ENCODE measurements at places on chromosomes 13 and 19. TPM values are rescaled to one million over a fixed set of nuclear protein-coding genes. Genes with fewer than 3 reads are reported as not detected.

The DACT3 gene
- 1.1 TPM for total RNA-seq

The PABPC3 gene
- total RNA-seq = under 0.01 TPM

The CCNE1 gene
- total RNA-seq = 4.8 TPM

The NUFIP1 gene
- total RNA-seq = 4.7 TPM

The PRX gene
- 1.5 TPM for total RNA-seq

The SYNGR4 gene
- not detected for total RNA-seq

The LILRB3 gene
- total RNA-seq = not detected

The TIMM50 gene
- total RNA-seq = 58.4 TPM

The ZFP28 gene
- 5.1 TPM for total RNA-seq

The A1BG gene
- 1.4 TPM for total RNA-seq

The FUT6 gene
- not detected for total RNA-seq

The CNN1 gene
- total RNA-seq = 0.39 TPM

The OLFM4 gene
- total RNA-seq = not detected

The ZNF415 gene
- total RNA-seq = 2.2 TPM

The FUZ gene
- total RNA-seq = 16.4 TPM

The ZNF560 gene
- 0.20 TPM for total RNA-seq

The SIAH3 gene
- not detected for total RNA-seq

The ZNF547 gene
- total RNA-seq = 1.8 TPM

The UGGT2 gene
- total RNA-seq = 48.9 TPM

The CEBPG gene
- 17.4 TPM for total RNA-seq

The CEACAM3 gene
- not detected for total RNA-seq

Measured in subcutaneous preadipocyte (primary cell).